ENCODE measurements at places on chromosomes 6 and 20. TPM values are rescaled to one million over a fixed set of nuclear protein-coding genes. Genes with fewer than 3 reads are reported as not detected.

- DNase-seq, result no peak
These were observed 20.1 kb upstream of the SLC17A1 start for GRCh38 chr6:25851961-25852360.

GRCh38 chr6:166331503-166332415 is 10.6 kb downstream of the SFT2D1 start:
- no peak for DNase-seq

GRCh38 chr6:160039441-160039840 is 70.6 kb downstream of the IGF2R start:
- no peak for DNase-seq

GRCh38 chr6:167329014-167329413 is 4.1 kb downstream of the TTLL2 start:
- no peak for DNase-seq

DNA sequence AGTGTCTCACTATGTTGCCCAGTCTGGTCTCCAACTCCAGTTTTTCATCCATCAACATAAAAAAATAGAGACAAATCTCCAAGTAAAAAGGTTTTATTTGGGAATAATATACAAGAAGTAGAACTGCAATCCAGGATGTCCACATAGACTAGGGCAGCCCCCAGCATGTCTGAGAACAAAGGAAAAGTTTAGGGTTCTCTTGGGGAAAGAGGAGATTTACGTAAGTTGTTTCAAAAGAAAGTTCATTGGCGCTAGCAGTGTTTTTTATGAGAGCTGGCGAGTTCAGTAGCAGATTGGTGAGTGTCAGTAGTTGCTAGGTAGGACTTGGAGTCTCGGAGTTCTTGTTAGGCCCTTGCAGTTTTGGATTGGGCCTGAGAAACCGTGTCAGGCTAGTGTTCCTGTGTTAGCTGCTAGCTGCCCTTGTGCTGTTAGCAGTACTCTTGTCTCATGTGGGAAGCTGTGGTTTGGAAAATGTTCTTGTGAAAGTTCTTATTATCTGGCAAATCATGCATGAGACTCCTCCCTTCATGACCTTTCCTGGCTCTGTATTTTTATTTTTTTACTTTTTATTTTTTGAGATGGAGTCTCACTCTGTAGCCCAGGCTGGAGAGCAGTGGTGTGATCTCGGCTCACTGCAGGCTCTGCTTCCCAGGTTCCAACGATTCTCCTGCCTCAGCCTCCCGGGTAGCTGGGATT is 24.7 kb downstream of the TTLL9 start:
- no peak for DNase-seq

DNA sequence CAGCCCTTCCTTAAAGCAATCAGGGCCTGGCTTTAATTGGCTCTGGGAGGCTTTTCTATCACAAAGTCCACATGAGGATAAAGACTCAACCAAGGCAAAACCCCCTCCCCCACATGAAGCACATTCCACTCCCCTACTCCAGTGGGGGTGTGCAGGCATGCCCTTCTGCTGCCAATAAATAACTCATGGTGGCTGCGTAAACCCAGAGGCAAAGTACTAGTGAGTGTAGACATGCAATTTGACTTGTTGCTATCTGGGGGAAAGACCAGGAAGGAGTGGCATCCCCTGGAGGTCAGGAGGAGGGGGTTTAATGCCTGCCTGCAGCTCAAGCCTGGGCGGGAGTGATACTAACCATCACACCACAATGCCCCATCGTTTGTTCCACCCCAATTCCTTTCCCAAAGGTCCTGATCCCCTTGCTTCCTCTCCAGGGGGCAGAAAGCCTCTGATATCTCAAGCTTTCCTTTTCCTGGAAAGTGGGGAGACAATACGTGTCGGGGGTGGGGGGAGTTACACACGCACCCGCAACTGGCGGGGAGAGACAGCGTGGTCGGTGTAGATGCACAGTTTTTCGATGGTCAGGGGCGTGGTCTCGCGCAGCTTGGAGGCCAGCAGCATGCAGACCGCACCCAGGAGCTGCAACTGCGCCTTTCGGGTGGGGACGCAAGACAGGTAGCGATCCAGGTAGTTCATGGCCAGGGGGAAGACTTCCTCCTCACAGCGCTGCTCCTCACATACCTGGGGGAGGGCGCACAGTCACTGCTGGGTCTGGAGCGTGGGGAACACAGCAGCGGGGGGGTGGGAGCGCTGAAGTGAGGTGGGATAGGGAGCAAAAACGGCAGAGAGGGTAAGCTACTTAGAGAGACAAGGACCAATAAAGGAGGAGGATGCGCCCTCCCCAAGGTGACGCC is 1.5 kb downstream of the CCND3 start:
- DNase-seq, result no peak

- DNase-seq, result no peak
These were observed 24.5 kb downstream of the ADAT2 start for GRCh38 chr6:143426026-143426425.

- DNase-seq, result no peak
These were observed 40.1 kb upstream of the PMEPA1 start for GRCh38 chr20:57749869-57750268.

DNA sequence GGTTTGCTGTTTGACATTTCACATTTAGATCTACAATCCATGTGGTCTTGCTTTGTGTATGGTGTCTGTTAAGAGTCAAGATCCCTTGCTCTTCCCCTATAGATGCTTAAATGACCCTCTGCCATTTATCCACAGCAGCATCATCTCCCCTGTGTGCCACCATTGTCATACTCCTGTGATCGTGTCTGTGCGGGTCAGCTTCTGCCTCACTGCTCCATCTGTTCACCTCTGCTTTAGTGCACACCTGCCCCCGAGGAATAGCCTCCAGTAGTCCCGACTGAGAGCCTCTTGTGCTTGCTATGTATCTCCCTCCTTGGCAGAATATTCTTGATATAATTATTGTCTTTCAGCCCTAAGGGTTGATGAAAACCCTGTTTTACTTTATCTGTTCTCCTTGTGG is 551.2 kb downstream of the CDH26 start:
- DNase-seq, result no peak

SOBP gene
- total RNA-seq, result 9.6 TPM

FAM209B gene
- total RNA-seq, result not detected

NKX2-2 gene
- not detected for total RNA-seq

WFDC6 gene
- total RNA-seq, result not detected

TMEM170B gene
- total RNA-seq, result 7.0 TPM

HTR1E gene
- total RNA-seq, result not detected

MCHR2 gene
- not detected for total RNA-seq

C6orf15 gene
- total RNA-seq, result not detected

PRRC2A gene
- 73.8 TPM for total RNA-seq

CST2 gene
- total RNA-seq, result 0.93 TPM

HRH3 gene
- not detected for total RNA-seq

TCF19 gene
- 19.5 TPM for total RNA-seq

OR2H1 gene
- not detected for total RNA-seq

All from omental fat pad (tissue), 4 donors.